Stimulated activated CD4-positive, alpha-beta T cell treated with anti-CD3 and anti-CD28 coated beads, Interleukin-1b, Interleukin-23, amount 100 ng/mL, for 4 hours (primary cell): ENCODE measurements at places on chromosomes 4 and X.

GRCh38 chr4:7761312-7761711, 178.3 kb downstream of the AFAP1 start:
- no peak for DNase-seq

- peak; percentile 55 for DNase-seq
Measured at GRCh38 chrX:130024127-130024526, 41.7 kb downstream of the BCORL1 start.

DNA sequence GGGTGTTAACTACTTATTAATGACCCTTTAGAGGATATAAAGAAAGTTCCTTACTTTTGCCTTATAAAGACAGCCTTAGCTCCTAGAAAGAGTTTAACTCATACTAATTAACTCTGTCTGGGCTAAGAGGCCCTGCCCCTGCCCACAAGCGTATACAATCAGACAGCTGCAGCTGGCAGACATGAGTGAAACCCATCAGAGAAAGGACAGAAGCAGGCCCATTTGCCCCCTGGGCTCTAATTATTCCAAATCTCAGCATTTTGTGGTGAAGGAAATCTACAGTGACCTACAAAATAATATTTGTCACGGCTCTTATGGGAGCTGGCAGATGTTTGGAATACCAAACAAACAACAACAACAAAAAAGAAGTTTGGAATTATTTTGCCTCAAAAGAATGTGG, 71.8 kb downstream of the CHRDL1 start:
- no peak for DNase-seq

GRCh38 chr4:159414305-159414704, 311.4 kb downstream of the RAPGEF2 start:
- DNase-seq, result no peak

GRCh38 chr4:175772170-175772705, 39.8 kb downstream of the GPM6A start:
- no peak for DNase-seq

GRCh38 chr4:141548791-141549190, 87.6 kb upstream of the IL15 start:
- DNase-seq, result no peak

DNA sequence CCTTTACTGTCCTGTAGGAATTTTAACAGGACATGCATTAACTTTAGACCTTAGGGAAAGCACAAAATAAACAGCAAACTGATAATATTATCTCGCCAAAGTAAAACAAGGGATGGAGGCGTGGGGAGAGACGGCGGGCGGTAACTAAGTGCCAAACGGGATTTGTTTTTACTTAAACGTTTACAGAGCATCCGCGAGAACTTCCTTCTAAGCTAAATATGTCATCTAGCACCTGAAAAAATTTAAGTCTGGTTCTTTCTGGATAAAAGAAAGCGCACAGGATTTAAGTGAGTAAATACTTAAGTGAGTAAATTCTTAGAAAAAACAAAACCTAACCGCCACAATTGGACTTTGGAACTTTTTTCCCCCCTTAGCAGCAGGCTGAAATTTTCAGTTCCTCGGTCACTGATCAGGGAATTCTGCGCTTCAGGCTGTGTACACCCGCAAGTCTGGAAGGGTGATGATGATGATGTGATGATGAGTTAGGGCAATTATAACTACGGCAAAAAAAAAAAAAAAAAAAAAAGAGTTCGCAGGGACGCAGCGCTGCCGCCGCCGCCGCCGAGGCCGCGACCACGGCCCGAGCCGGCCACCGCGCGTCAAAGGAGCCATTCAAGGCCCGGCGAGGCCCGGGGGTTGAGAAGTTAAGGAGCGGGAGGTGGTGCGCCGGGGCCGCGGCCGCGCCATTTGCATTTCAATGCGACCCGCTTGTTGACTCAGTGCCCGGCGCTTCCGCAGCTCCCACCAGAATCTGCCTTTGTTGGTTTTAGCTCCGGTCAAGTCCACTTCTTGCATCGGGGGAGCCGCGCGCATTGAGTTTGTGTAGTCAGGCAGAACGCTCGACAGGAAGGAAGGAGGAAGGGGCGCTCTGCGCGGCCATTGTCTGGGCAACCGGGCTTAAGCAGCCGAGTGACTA, 108.8 kb downstream of the SPRY1 start:
- DNase-seq, result no peak

- DNase-seq, result no peak
Measured at GRCh38 chr4:40269133-40269532, 66.0 kb upstream of the CHRNA9 start.

- no peak for DNase-seq
Measured at GRCh38 chrX:44876086-44876485, 3.1 kb downstream of the KDM6A start.

- DNase-seq, result no peak
Measured at GRCh38 chr4:88308587-88308986, 24.2 kb upstream of the PPM1K start.

DNA sequence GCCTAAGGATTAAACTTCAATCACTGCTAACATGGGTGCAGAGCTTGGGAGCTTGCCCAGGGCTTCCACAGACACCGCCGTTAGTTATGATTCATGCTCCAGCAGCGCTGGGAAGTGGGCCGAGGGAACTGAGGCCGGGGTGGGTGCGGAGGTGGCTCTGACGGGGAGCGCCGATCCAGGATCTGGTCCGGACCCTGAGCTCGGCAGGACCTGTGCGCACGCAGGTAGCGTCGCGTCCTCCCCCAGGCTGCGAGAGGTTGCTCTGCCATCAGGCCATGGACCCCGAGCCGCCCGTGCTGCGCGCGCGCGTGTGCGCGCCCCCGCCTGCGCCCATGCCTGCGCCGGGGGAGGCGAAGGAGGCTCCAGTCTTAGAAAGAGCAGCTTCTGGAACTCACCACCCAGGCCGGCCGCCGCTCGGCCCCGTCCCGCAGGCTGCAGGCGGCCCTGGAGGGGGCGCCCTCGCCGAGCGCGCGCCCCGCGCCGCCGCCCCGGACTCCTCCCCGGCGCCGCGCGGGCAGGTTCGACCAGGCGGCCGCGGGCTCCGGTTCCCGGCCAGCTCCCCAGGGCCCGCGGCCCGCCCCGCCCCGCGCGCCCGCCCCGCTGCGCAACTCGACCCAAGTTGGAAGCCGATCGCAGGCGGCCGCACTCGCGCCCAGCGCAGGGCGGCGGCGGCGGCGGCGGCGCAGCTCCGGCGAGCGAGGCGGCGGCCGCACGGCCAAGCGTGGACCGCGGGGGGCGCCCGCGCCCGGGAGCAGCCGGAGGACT, 732 bp upstream of the ADRA2C start:
- no peak for DNase-seq

GRCh38 chr4:88419874-88420273, 37.0 kb upstream of the HERC5 start:
- no peak for DNase-seq

DNA sequence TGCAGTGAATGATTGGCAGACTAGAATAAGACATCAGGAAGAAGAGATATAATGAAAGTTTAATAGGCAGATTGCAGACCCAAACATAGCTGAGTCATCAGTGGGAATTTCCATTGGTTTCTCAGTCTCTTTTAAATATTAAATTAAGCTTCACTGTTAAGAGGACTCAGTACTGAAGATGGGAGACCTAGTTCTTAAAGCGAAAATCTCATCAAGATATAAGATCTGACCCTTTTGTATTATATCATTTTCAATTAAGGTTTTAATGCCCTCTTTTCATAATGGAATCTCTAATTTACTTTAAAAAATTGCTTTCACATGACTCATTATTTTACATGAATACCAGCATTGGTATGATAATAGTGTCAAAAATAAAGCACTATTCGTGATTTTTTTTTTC, 168.9 kb upstream of the ATOH1 start:
- DNase-seq, result no peak

DNA sequence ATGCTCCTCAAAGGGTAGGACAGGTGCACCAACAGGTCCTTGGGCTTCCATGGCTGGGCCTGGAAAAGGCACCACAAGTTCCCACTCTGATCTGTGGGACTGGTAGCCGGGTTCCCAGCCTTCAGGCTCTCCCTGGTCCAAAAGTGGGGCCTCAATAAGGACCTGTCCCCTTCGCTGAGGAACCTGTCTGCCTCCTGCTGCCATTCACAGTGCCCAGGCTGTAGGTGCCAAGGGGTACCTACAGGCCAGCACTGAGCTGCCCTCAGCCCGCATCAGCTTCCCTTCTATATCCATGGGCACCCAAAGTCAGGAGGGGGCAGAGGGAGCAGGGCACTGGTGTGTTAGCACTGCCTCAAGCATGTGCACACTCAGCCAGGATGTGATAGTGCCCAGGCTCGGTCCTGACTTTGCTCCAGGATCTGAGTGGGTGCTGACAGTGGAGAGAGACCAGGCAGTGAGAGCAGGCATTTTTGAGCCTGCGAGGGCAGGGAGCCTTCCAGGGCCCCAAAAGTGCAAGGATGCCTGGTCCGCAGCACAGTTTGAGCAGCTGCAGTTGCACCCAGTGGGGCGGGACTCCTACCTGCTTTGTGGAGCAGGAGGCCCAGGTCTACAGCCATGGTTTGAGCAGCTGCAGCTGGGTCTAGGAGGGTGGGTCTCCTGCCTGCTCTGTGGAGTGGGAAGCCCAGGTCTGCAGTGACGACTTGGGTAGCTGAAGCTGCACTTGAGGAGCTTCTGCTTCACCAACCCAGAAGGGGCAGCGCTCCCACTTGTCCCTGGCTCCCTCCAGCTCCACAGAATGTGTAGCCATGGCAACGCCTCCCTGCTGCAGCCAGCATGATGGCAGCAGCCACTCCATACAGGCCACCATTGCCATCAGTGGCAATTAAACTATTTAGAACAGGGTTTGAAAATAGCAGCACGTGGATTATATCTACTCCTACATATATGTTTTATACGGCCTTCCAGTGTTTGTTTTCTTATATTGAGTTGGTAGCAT, 376.4 kb downstream of the KCTD8 start:
- DNase-seq, result no peak

DNA sequence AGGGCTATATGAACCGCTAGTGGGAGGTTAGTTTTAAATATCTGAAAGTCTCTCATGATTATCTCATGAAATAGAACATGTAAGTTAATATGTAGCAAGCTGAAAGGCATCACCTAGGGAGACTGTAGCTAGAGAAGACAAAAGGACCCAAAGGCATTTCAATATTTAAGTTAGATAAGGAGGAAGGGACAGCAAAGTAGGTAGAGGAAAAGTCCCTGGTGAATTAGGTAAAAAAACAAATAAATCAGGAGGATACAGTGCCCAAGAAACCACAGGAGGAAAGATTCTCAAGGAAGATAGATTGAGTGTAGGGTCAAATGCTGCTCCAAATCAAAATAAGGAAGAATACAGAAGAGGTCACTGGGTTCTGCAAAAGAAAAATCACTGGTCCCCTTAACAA, 175.5 kb downstream of the GASK1B start:
- no peak for DNase-seq

GRCh38 chrX:18640686-18641085, 31.2 kb downstream of the RS1 start:
- DNase-seq, result no peak
